ENCODE measurements at places on chromosomes 12 and 14.
A peak's percentile ranks its signal among the peaks of the same experiment; 100 is the strongest.

- DNase-seq, result no peak
Observed at GRCh38 chr12:125528281-125528680, 463.0 kb downstream of the AACS start.

GRCh38 chr12:116441292-116441691 lies 117.9 kb upstream of the MAP1LC3B2 start:
- DNase-seq, result no peak

DNA sequence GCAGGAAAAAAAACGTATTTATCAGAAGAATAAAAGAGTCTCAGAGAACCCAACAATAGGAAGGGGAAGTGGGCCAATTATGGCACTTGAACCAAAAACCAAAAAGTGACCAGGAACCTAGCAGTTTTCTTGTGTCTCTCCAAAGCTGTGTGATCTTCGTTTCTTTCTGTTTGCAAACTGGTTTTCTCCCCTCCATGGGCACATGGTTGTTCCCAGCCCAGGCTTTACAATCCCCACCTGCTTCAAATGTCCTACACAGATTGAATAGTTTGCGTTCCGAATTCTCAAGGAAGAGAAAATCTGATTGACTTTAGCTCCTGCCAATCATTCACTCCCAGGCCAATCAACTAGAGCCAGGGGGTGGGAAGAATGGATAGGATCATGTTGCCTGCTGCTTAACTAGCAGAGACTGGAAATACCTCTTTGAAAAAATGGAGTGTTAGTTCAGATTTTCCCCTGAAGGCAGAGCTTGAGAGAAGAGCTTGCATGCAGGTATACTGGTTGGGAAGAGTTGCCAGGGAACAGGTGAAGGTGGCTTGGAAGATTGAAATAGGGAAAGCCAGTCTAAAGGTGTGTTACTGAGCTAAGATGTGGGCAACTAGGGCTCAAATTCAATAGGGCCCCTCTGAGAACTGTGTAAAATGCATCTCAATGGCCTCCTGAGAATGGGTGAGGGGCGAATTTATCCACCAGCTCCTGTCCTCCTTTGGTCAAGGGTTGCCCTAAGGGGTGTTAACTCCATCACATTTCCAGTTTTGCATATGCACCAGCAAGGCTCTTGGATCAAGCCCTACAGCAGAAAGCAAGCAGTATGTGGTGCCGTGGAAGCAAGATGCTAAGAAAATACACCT lies 106.4 kb upstream of the SRRM4 start:
- no peak for DNase-seq

- DNase-seq, result no peak
Observed at GRCh38 chr12:92404921-92405320, 259.3 kb upstream of the BTG1 start.

- DNase-seq, result no peak
Observed at GRCh38 chr14:90532826-90533525, 136.1 kb downstream of the CALM1 start.

DNA sequence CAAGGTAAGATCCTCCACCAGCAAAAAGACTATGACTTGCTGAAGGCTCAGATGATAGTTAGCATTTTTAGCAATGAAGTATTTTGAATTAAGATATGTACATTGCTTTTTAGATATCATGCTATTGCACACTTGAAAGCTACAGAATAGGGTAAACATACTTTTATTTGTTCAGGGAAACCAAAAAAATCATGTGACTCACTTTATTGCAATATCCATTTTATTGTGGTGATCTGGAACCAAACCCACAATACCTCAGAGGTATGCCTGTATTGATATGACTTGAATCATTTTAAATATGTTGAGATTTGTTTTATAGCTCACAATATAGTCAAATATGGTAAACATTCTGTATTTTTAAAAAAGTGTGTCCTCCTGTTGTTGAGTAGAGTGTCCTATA lies 96.1 kb downstream of the DIO3 start:
- no peak for DNase-seq

DNA sequence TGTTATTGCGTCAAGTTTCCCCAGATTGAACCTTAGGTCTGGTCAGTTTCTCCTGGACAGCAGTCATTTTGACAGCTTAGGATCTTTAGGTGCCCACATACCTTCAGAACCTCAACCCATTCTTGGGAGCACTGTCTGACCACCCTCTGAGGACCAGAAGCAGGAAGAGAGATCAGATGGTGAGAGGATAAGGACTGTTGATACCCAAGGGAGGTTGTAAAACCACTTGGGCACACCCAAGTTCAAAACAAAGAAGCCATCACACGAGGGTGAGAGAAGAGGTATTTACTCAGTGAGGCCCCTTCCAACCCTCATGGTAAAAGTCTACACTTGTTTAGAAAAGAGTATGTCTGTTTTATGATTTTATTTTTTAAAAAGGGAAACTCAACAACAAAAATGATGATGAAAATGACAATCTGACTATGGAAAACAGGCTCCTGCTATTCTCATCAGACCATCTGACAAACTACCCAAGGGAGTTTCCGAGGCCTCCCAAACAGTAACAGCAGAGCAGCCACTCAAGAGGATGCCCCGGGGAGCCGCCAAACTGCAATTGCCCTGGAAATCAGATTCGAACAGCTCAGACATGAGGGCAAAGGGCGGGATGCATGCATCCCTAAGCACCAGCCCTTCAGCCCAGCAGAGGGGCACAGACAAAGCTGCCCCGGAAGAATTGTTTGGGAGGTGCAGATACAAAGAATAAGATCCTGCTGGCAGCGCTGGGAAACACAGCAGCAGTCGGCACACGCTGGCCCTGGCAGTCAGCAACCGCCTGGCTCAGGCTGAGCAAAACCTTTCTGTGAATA lies 162.6 kb upstream of the PLEKHG7 start:
- DNase-seq, result no peak

GRCh38 chr14:74621556-74621955 lies 9.5 kb upstream of the LTBP2 start:
- no peak for DNase-seq

- DNase-seq, result peak; percentile 29
Observed at GRCh38 chr12:7460375-7461259, 16.7 kb upstream of the CD163L1 start.

DNA sequence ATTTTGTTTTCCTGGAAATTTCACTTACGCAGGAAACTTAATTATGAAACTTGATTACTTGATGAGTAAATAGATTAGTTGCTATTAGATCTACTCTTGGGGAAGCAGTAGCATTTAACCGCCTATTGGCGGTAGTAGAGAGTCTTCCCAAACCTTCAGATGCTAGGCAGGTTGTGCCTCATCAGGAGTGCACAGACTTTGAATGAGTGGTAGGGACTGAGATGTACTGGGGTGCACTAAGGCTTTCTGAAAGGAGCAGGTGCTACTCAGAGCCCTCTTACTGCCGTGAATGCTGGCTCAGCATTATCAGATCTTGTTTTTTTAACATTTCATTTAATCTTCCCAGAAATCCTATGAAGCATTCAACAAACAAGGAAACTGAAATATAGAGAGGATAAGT lies 7.7 kb downstream of the GATC start:
- no peak for DNase-seq

GRCh38 chr14:91484744-91485143 lies 25.4 kb downstream of the PPP4R3A start:
- no peak for DNase-seq
